ENCODE measurements at places on chromosomes 5 and 9. TPM values are rescaled to one million over a fixed set of nuclear protein-coding genes. Genes with fewer than 3 reads are reported as not detected.
A peak's percentile ranks its signal among the peaks of the same experiment; 100 is the strongest.

The F12 gene
- 5.4 TPM for total RNA-seq

DNA sequence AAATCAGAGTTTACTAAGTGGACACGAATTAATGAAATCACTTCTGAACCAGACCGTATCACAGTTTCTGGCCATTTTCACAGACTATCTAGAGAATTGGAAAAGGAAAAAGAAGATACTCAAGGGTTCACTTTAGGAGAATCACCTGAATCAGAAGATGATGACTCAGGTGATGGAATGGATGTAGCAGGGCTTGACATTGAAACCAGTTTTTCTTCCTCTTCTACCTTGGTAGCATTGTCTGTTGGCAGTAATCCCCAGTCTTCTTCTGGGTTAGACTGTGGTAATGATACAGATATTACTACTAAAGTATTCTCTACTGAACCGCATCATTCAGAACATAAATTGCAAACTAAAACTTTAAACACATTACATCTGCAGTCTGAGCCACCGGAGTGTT is 38.5 kb downstream of the ICE1 start:
- DNase-seq = no peak
- H3K4me1 ChIP-seq = no peaks in the 10 kb centered on the region
- H3K27me3 ChIP-seq = no peaks in the 10 kb centered on the region
- H3K27ac ChIP-seq = no peak overlapping the region
- peaks cover 17% of the 10 kb centered on the region for H3K36me3 ChIP-seq
- no peak overlapping the region for H3K4me3 ChIP-seq

GRCh38 chr5:56986626-56986947 is 34.7 kb upstream of the MIER3 start:
- peaks cover 2% of the 10 kb centered on the region for H3K4me1 ChIP-seq
- no peaks in the 10 kb centered on the region for H3K36me3 ChIP-seq
- H3K27me3 ChIP-seq = peaks cover 1% of the 10 kb centered on the region
- H3K27ac ChIP-seq = no peak overlapping the region

DNA sequence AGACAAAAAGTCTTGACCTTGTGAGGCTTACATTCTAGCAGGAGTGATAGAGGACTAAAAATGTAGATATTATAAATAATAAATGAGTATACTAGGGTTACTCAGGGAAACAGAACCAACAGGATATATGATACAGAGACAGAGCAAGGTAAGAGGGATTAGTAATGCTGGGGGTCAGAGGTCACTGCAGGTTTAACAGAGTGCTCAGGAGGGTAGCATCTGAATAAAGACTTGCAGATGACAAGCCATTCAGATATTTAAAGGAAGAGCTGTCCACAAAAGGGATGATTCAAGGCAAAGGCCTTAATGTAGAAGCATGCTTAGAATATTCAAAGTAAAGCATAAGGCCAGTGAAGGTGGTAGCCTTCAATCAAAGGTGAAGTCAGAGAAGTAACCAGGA is 65.6 kb upstream of the SEMA6A start:
- DNase-seq = no peak
- no peaks in the 10 kb centered on the region for H3K27me3 ChIP-seq
- no peak overlapping the region for H3K27ac ChIP-seq
- no peak overlapping the region for H3K4me3 ChIP-seq
- H3K4me1 ChIP-seq = peaks cover 10% of the 10 kb centered on the region

DNA sequence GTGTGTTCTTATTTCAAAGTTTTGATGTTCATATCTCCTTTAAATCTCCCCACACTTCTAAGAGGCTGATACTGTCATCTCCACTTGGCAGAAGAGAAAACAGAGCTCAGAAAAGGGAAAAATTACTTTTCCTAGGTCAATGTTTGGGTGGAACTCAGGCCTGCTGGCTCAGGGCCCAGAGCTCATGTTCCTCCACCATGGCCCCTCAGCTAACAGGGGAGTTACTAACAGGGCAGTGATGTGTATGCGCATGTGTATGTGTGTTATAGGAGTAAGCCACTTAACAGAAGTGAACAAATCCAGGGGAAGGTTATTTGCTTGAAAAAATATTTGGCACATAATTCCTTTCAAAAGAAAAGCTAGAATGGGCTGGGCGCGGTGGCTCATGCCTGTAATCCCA is 2.5 kb downstream of the C1QTNF2 start:
- peaks cover 12% of the 10 kb centered on the region for H3K27me3 ChIP-seq
- H3K4me1 ChIP-seq = peaks cover 7% of the 10 kb centered on the region
- H3K36me3 ChIP-seq = peaks cover 12% of the 10 kb centered on the region
- DNase-seq = no peak

- H3K27ac ChIP-seq = peak overlapping the region; percentile 64
- no peak overlapping the region for H3K4me3 ChIP-seq
- peaks cover 59% of the 10 kb centered on the region for H3K4me1 ChIP-seq
- peaks cover 17% of the 10 kb centered on the region for H3K27me3 ChIP-seq
- no peak for DNase-seq
These were observed 37.1 kb upstream of the GLRX start for GRCh38 chr5:95859661-95860060.

DNA sequence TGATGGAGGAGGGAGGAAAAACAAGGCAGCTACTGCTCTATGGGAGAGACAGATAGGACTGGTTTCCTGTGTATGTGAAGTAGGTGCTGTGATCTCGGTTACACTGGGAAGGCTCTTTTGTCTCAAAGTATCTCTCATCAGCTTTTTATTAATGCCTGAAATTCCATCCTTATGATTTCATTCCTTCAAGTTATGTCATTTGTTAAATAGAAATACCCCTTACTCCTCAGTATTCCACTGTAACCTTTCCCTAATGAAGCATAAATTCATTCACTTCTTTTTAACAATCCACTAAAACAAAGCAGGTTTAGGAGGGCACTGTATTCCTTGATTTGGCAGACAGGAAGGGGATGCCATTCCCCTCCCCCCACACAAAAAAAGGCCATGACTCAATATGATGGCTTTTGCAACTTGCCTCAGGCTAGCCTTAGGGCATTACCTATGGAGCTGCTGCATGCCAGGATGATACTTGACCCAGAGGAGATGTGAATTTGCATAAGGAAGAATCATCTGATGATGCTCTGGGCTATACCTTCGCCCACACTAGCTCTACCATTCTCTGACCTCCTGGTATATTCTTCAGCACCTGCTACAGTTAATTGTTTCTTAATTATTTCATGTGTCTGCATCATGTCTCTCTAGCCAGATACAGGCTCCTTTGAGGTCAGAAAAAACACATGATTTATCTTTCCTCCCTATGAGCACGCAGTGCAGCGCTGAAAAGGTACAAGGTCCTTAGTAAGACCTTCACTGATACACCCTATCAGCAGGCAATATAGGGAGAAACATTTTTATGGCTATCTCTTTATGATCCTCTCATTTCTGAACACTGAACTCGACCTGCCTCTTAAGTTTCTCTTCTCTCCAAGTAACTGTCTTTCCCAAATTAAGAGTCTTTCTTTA is 26.3 kb downstream of the NR3C1 start:
- H3K27ac ChIP-seq = no peak overlapping the region
- no peaks in the 10 kb centered on the region for H3K4me1 ChIP-seq
- no peak overlapping the region for H3K4me3 ChIP-seq
- no peak for DNase-seq
- no peaks in the 10 kb centered on the region for H3K36me3 ChIP-seq
